ENCODE measurements at places on chromosomes 5 and 9.
A peak's percentile ranks its signal among the peaks of the same experiment; 100 is the strongest.

- no peak for DNase-seq
These were observed 176.1 kb upstream of the HMHB1 start for GRCh38 chr5:143635888-143636287.

DNA sequence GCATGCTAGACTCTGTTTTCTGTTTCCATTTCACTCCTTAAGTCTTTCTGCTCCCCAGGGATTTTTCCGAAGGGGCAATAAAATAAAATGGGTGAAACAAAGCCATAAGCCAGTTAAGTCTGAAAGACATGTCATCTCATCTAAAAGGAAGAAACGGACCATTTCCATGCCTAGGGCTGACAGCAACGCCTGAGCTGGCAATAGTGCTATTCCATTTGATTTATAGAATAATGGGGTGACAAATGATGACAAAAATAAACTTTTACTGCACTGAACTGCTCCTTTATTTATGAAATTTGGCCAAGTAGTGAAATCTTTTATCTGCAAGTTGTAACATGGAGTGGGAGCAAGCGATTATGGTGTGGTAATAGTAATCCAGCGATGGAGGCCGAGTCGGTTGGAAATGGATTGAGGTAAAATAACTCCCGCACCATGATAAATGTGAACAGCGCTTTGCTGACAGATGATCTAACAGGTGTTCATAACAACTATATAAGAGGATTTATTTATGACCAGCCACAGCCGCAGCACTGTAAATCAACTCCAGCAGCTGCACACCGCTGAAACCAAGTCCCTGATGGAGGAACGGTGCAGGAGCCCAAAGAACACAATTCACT, 219.8 kb upstream of the TBCA start:
- DNase-seq: no peak

DNA sequence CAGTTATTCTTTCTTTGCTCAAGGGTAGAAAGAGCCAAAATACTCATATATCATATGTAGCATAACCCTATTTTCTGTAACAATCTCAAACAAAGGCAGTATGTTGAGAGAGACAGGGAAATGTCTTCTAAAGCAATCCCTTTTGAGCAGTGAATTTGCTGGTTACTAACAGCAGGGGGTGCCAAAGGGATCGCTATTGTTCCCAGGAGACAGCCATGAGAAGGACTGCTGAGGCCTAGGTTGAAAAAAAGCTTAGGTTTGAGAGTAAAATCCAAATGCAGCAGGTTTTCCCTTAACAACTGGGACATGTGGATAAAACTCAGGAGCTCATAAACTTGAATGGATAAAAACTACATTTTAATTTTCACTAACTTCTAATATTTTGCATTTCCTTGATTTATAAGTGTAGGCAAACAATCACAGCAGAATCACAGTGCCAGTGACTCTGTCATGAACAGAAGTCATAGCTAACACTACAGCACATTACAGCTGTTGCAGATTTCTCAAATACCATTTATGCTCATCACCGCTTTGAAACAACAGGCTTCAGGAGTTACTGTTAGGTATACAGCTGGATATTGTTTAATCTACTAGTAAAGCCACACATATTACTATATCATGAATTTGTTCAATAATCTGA, 148.4 kb downstream of the MAPKAP1 start:
- peak; percentile 74 for DNase-seq

DNA sequence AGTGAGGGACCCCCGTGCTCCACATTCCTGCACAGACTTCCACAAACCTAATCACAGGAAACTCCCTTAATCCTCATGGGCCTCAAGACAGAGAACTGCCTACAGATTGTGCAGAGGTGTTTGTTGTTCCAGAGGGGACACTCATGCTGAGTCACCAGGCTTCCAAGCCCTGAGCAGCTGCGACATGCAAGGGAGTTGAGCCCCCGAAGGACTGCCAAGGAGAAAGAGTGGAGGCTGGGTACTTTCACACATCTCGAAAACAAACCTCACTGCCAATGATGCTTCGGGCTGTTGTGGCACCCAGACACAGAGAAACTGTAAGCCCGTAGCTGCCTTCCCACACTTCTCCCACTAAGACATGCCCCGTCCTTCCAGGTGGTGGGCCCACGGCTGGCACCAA, 480.8 kb downstream of the CDH12 start:
- DNase-seq: peak; percentile 7

DNA sequence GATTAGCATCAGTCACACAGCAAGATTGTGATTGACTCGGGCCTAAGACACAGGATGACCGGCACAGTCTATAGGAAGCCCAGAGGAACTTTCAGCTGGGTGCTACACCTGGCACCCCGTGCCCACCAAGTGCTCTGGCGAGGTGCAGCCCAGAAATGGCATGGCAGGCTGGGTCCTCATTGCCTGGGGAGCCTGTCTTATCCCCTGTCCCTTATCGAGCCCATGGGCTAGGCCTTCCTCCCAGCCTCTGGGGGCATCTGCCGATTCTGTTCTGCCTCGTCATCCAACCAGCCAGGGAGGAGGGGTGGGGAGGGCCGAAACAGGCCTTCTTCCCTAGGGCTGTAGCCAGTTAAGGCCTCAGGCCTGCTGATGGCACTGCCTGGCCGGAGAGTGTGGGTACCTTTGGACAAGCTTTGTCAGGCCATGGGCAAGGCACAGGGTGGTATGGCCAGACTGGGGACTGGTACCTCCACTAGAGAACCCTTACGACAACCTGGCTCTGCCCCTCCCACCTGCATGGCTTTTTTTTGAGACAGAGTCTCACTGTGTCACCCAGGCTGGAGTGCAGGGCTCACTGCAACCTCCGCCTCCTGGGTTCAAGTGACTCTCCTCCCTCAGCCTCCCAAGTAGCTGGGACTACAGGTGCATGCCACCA, 1.6 kb downstream of the GRK6 start:
- DNase-seq: no peak

DNA sequence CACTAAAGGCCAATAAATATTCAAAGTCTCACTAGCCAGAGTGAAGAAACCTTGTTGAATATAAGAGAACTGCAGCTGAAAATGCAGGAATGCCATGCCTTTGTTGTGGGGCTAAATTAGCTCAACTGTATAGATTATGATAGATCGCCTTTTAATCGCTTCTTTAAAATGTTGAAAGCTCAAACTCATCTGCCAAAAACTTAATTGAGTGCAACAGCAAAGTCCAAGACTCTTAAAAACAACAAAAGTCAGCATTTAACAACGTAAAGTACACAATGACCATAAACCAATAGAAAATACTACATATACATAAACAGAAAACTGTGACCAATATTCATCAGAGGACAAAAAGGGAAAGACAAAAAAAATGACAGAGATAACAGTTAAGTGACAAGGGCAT, 585.0 kb upstream of the CDH6 start:
- no peak for DNase-seq

GRCh38 chr5:133075572-133076536, 24.0 kb downstream of the HSPA4 start:
- no peak for DNase-seq

DNA sequence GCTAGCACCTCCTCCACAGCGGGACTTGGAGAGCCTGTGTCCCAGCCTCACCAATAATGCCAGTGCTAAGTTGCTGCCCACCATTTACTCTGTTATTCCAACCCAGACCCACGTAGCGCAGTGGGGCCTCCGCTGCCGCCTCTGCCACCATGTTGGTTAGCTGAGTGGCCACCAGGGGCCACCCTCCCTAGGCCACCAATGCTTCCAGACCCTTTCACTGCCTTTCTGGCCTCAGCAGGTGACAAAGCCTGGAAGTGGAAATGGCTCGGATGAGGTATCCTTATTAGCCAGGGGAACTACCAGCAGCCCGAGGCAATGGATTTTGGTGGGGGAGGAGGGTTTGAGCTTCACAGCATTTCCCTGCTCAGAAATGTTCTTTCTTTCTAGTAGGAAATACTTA, 110.1 kb downstream of the OSTF1 start:
- DNase-seq: no peak

GRCh38 chr5:15798006-15798405, 298.0 kb downstream of the FBXL7 start:
- DNase-seq: no peak

- no peak for DNase-seq
These were observed 27.3 kb downstream of the ETF1 start for GRCh38 chr5:138515556-138516245.

DNA sequence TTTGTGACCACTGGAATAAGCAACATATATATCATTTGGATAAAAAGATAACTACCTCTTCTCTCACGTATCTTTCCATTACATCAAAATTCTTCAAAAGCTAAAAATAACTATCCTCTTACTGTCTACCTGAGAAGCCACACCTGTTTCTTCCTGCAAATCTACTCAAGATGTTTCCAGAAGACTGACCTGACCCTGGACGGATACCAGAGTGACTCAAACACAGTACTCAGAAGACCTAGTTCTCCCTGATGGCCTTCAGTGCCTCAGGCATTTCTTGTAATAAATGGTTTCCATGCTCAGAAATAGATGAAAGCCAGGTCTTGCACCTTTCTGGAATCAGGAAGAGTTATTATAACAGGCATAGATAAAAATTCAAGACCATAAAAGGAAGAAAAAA, 245.9 kb upstream of the PIK3R1 start:
- DNase-seq: peak; percentile 30

DNA sequence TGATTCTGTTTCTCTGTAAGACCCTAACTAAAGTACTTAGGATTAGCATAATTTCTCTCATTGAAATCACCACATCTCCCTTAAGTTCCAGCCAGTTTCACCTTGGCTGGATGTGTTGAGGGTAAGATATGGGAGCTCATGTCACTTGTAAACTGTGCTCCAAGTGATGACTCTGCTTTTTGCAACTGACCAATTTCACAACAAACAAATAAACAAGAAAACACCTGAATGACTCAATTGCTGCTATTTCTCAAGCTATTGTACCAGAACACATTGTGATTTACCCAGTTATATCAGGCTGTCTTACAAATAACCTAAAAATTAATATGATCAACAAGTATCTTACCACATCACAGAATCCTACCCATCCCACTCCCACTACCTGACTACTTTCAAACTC, 379.1 kb upstream of the KIF2A start:
- DNase-seq: no peak

DNA sequence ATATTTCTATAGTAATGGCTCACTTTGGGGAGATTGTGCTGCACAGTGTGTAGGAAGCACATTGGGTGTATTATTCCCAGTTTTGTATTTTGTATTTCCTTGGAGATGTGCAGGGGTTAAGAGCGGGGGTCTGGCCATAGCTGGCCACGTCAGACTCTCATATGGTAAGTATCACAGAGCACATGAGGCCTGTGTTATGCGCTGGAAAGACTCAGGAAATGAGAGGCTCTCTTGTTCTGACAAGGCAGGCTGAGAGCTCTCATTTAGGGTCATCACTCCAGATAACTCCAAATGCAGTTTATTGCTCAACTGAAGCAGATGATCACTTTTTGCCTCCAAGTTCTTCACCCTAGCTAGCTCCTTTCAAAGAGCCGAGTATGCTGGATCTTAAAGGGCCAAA, 205.7 kb downstream of the NTRK2 start:
- DNase-seq: no peak

Measured in renal cortical epithelial cell (primary cell).